Stimulated activated CD8-positive, alpha-beta memory T cell treated with anti-CD3 and anti-CD28 coated beads, Interleukin-15, amount 100 ng/mL, for 24 hours (primary cell): ENCODE measurements at places on chromosomes 6 and 20.

DNA sequence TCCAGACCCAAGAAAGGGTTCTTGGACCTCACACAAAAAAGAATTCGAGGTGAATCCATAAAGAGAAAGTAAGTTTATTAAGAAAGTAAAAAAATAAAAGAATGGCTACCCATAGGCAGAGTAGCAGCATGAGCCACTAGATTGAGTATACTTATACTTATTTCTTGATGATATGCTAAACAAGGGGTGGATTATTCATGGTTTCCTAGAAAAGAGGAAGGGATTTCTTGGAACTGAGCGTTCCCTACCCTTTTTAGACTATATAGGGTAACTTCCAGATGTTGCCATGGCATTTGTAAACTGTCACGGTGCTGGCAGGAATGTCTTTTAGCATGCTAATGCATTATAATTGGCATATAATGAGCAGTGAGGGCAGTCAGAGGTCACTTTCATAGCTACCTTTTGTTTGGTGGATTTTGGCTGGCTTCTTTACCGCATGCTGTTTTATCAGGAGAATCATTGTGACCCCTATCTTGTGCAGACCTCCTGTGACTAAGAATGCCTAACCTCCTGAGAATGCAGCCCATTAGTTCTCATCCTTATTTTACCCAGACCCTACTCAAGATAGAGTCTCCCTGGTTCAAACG lies 44.3 kb downstream of the TENT5A start:
- no peak for DNase-seq

DNA sequence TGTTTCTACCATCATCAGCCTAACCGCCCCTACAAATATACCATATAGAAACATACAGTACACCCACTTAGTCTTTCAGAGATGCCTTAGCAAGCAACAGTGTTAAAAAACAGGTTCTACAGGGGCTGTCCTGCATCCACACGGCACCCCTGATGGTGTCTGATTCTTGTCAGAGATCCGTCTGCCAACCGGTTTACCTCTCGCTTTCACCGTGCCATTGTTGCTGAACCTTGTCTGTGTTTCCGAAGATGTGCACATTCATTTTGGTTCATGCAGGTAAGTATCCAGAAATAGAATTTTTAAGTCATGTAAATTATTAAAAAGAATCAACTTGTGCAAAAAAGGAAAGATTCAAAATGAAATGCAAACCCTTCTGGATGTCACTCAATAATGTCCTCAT lies 52.9 kb downstream of the EPHA7 start:
- DNase-seq: no peak

DNA sequence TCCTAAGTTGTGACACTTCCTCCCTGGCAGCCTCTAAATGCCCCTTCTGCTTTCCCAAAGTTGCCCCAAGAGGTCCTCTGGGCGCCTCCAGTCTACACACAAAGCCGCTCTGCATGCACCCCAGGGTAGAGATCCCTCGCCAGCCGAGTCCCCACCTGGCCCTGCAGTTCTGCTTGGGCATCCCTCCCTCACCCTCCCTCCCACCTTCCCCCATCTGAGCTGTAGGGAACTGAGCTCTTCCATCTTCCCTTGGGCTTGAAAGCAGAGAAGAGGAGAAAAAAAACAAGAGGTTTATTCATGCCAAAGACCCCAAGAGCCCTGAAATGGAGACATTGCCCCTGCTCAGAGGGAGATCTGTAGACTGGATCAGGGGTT lies 5.7 kb upstream of the FGD2 start:
- DNase-seq: no peak

DNA sequence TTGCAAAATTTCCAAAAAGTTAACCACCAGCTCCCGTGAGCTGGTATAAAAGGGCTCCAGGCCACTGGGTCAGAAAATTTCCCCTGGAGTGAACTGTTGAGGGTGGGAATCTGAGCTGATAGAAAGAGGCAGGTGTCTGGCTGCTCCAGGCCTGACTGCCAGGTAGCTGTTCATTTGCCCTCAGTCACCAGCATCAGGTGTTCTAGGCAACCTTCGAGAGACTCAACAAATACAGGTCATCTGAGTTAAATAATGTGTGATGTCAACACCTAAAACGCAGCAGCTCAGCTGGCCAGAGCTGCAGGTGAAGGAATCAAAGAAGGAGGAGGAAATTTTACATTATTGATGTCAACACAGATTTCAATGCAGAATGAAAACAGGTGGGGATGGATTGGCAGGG lies 46.7 kb downstream of the KCNK5 start:
- DNase-seq: no peak

- no peak for DNase-seq
Observed at GRCh38 chr6:90226257-90226656, 70.4 kb downstream of the BACH2 start.

- DNase-seq: no peak
Observed at GRCh38 chr20:47257771-47258170, 98.7 kb downstream of the ZMYND8 start.

GRCh38 chr6:91485047-91485446 lies 898.2 kb upstream of the MAP3K7 start:
- no peak for DNase-seq

DNA sequence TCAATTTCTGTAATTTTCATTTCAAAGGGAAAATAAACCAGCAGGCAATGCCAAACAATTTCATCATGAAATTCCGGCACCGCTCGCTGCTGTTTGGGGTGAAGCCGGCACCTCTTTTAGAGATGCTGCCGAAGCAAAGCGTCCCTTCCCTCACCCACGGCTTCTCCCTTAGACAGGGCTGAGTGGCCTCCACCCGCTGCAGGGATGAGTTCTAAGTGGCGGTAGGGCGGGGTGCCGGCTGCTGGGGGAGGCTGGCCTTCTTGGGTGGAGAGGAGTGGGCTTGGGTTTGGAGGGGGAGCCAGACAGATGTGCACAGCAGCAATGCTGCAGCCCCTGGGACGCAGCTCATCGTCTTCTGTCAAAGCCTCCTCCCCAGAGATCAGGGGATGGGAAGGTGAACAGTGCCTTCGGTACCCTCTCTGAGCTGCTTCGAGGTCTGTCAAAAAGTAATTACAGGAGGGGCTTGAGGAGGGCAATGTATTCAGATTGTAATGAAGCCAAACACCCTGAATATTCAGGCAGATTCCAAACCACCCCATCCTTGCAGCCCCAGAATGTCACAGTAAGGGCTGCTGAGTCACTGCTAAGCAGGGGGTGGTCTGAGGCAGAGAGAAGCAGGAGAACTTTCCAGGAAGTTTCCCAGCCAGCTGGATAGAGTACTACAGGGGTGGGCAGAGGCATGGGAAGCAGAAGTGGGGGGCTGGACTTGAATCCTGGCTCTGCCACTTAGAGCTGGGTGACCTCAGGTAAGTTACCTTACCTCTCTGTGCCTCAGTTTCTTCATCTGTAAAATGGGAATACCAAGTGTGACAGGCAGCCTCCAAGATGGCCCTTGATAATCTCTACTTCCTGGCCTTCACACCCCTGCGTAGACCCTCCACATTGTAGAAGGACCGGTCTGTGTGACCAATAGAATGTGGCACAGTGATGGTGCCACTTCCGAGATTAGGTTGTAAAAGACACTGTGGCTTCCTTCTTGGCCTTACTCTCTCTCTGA lies 96.6 kb downstream of the SULF2 start:
- no peak for DNase-seq
